ENCODE measurements at places on chromosomes 13 and 19. TPM values are rescaled to one million over a fixed set of nuclear protein-coding genes. Genes with fewer than 3 reads are reported as not detected.

DNA sequence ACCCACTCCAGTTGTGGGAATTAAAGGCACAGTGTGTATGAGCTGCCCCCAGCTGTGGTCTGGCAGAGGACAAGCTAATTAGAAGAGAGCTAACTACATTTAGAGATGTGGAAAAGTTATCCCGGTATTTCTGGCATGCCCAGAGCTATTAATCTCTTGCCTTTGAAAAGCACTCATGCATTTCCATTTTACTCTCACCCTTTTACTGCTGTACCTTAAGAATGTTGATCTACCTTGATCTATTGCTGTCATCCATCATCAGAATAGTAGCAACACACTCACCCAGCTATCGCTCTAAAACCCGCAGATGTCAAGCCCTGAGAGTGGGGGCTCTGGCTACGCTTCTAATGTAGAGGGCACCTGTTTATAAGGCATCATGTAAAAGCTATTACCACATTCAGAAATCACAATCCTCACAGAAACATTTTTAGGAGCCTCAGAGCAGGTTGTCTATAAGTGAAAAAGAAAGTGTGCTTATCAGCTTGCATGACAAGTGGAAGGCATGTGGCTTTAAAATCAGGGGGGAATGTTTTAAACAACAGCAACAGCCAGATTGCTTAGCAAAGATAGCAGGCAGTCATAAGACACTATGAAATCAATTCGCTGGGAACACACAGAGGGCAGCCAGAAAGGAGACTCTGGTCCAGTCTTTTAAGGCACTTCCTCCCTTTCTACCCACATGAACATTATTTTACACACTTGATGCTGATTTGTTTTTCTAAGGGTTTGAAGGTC is 224.2 kb upstream of the IRS2 start:
- DNase-seq: no peak

- DNase-seq: no peak
Observed at GRCh38 chr19:34082289-34083077, 89.8 kb upstream of the LSM14A start.

DNA sequence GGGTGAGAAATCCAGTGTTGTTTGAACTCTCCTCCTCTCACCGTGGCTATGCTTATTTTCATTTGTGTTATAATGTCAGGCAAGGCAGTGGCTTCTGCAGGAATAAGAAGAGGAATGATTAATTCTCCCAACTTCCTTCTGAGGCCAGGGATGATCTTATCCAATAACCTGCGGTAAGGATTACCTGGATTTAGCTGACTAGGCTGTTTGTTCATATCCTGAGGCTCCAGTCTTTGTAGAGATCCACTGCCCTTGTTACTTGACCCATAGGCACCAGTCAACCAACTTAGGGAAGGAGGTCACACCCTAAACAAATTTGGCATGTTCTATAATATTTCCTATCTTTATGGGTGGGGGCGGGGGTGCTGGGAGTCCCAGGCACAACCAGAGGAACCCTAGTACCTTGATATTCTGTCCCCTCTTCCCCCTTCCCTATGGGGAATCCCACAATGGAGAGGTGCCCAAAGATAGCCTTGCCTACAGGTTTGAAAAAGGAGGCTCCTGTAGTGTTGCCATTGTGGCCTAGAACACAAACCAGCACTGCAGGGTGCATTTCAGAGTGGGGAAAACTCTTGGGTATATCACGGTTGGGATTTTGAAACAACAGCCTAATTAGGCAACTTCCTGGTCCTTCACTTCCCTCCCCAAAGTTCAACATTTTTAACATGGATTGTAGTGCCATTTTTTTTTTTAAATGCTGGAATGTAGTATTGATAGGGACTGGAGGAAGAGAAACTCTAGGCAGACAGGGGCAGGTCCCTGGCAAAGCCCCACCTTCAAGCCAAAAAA is 977.5 kb upstream of the SPRY2 start:
- no peak for DNase-seq

DNA sequence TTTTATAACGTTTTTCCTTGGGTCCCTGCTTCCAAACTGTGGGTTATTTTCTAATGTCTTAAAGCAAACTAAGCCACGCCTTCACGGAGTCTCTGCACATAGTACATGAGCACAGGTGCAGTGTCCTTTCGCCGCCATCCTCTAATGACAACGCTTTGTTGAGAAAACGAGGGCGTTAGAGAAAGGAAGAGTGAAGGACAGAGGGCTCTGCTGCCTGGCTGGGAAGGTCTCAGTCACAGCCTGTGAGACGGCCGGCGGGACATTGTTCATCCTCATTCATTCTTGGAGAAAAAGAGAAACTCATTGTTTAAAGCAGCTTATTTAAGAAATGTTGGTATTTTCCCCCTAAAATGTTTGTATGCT is 9.5 kb downstream of the IL17D start:
- no peak for DNase-seq

DNA sequence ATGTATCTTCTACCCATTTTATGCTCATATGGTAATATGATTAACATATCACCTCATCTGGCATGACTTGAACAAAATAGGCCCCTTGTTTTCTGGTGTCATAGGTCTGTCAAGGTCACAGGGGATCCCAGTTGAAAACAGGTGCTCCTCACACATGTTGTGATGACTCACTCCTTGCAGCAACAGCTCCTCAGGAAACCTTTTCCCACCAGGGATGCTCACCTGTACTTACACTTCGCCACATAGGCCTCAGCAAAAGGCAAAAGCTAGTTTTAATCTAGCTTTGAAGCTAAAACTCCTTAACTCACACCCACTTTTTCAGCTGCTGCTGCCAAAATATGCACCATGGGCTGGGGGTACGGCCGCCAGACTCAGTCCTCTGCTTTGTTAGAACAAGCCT is 110.0 kb upstream of the SOX21 start:
- no peak for DNase-seq

GRCh38 chr19:14182476-14182875 is 23.5 kb downstream of the ADGRL1 start:
- no peak for DNase-seq

DNA sequence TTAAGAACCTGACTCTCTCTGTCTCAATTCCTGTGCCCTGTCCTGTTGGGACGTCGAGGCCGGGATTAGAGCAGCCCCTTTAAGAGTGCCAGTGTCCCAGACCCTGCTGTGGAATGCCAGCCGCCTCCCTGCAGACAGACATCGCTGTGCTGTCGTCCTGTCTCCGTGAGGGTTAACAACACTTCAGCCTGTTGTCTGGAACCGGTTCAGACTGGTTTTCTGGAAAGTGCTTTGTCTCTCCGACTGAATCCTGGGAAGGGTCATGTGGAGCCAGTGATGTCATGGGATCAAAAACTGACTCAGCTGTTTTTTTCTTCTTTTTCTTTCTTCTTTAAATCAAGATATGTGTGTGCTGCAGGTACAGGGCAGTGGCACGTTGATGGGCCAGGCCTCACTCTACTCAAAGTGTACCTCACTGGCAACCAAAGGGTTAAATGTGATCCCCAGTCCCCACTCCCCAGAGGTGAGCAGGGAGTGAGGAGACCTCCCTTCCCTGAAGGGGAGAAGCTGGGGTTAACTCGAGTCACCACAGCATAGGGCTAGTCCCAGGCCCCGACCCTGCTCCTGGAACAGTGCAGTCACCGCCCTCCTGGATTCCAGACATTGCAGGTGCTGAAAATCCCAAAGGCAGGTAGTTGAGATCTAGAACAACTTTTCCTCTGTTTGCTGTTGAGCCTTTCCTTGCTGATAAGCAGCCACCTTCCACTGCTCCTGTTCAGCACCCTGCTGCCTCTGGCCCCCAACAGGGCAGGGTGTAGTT is 50.8 kb downstream of the TSSK6 start:
- DNase-seq: peak; percentile 67

DNA sequence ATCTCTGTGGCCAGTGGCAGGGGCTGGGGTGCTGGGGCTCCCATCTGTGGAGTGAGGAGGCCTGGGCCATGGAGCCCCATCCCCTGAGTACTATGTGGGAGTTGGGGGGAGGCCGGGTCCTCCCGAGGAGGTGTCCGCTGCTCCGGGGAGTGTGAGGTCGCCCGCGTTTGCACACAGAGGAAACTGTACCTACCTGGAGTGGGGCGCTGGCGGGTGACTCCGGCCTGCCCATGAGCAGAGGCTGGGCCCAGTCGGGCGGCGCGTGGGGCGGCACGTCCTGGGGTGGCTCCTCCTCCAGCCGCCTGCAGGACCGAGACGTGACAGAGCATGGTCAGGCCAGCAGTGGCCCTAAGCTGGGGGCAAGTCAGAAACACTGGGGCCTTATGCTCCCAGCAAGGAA is 33.8 kb upstream of the MATK start:
- no peak for DNase-seq

- DNase-seq: no peak
Observed at GRCh38 chr13:35987572-35988513, 143.3 kb downstream of the DCLK1 start.

GRCh38 chr13:79492313-79492798 is 11.4 kb downstream of the NDFIP2 start:
- DNase-seq: no peak

- no peak for DNase-seq
Observed at GRCh38 chr13:84566780-84567179, 684.5 kb upstream of the SLITRK1 start.

DNA sequence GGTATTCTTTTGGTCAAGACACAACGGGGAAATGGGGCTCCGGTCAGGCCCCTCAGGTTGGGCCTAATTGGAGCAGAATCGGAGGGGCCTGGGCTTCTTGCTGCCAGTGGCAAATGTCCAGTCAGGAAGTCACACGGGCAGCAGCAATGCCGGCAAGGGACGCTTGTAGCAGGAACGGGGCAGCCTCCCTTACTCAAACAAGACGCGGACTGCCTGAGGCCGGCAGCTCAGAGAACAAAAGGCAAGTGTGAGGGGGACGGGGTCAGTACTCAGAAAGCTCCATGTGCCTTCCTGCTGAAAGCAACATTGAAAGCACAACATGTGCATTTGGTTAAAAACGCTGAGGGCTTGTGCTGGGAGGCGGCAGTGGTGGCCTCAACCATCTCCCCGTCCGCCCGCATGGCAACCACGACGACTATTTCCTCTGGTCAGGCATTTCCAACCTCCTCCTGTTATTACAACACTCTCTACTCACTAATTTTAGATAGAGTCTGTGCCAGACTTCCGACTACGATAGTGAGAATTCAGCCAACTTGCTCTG is 20.5 kb upstream of the RASA3 start:
- no peak for DNase-seq

- no peak for DNase-seq
Observed at GRCh38 chr19:56601375-56601774, 6.3 kb downstream of the ZNF71 start.

- no peak for DNase-seq
Observed at GRCh38 chr19:16087940-16088339, 11.6 kb downstream of the TPM4 start.

DNA sequence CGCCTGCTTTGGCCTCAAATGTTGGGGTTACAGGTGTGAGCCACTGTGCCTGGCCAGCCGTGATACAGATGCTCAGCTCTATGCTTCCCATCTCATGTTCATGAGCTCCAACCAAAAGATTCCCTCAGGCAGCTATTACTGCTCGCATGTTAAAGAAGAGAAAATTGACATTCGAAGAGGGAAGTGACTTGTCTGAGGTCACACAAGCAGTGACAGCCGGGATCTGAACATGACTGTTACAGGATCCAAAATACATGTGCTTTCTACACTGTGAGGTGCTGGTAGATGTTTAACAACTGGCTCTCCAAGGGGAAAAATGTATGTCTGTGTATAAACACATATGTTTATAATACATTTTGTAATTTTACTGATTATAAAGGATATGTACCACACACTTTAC is 11.3 kb downstream of the FPR1 start:
- DNase-seq: no peak

- no peak for DNase-seq
Observed at GRCh38 chr13:33003458-33004019, 12.7 kb upstream of the KL start.

DNA sequence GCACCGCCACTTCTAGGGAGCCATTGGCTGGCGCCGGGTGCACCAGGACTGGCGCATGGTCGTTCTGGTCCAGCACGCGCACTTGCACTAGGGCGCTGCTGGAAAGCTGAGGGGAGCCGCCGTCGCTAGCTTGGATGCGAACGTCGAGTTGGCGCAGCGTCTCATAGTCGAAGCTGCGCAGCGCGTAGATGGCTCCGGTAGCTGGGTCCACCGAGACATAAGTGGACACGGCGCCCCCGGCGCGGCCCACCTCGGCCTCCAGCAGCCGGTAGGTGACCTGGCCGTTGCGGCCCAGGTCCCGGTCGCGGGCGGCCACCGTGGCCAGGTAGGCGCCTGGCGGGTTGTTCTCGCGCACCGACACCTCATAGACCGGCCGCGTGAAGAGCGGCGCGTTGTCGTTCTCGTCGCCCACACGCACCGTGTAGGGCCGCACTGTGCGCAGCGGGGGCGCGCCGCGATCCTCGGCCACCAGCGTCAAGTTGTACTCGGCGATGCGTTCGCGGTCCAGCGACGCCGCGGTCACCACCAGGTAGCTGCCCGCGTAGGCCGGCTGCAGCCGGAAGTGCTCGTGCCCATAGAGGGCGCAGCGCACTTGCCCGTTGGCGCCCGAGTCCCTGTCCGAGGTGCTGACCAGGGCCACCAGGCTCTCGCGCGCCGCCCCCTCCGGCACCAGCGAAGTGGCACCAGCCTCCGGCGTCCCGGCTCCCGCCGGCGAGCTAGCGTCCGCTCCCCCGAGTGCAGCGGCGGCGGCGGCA is 1.7 kb downstream of the PCDH8 start:
- DNase-seq: peak; percentile 65

DNA sequence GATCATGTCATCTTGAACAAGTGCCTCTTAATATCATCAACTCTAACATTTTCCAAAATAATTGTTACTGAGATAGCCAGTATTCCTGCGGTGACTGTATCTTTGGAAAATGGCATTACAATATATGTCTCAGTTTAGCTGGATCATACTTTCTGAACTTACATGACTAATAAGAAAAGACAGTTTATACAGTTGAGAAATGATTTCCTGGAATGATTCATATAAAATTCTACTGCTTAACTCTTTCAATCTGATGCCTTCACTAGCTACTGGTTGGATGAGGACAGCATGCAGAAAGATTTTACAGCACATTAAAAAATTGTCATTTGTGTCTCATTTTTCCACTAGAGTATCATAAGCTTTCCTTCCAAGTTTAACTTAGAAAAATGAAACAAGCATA is 302.1 kb downstream of the PCDH17 start:
- no peak for DNase-seq

- peak; percentile 70 for DNase-seq
Observed at GRCh38 chr13:97257800-97258799, 36.0 kb downstream of the MBNL2 start.

- DNase-seq: no peak
Observed at GRCh38 chr13:97878431-97879375, 74.8 kb upstream of the IPO5 start.

DNA sequence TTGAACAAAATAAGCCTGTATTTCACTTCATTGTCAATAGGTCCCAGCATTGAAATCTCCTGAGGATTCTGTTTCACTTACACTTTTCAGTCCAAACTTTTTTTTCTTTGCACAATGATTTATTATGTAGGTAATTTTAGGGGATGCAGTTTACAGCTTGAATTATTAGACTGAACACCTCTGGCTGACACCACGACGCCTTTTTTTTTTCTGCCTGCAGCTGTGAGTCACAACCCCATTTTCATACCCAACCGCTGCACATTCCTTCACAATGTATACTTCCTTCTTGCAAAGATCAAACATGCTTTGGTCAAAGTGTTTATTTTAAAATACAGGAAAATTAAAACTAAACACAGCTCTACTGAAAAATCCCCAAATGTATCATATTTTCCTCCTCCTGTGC is 11.4 kb downstream of the ZIC2 start:
- DNase-seq: no peak

The PNMA8A gene
- total RNA-seq: 2.4 TPM

The NLRP11 gene
- total RNA-seq: 0.14 TPM

The ZNF587B gene
- total RNA-seq: 9.6 TPM

The PEPD gene
- 31.8 TPM for total RNA-seq

The FAM83E gene
- total RNA-seq: 2.3 TPM

The ZNF628 gene
- 3.7 TPM for total RNA-seq
